Stimulated activated CD4-positive, alpha-beta T cell treated with anti-CD3 and anti-CD28 coated beads, Interleukin-15, amount 100 ng/mL, for 48 hours (primary cell): ENCODE measurements at places on chromosomes 13 and 19.

DNA sequence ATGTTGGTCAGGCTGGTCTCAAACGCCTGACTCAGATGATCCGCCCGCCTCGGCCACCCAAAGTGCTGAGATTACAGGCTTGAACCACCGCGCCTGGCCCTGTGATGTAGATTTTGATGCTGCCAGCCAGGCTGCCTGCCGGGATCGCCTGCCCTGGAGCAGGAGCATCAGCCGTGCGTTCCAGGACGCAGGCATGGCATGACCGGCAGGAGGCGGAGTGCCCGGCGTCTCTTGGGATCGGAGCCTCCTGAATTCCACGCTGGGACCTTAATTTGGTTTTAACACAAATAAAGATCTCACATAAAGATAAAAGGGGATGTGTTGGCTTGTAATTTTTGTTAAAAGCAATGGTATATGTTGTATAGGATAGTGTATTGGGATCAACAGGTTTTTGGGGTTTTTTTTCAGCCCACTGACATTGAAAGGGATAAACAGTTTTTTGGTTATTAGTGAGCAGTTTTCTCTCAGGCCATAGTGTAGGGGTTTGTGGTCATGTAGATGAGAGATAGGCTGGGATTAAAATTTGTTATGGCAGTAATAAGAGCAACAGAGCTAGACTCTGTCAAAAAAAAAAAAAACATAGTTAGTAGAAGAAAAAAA is 1406.4 kb downstream of the UQCRFS1 start:
- no peak for DNase-seq

DNA sequence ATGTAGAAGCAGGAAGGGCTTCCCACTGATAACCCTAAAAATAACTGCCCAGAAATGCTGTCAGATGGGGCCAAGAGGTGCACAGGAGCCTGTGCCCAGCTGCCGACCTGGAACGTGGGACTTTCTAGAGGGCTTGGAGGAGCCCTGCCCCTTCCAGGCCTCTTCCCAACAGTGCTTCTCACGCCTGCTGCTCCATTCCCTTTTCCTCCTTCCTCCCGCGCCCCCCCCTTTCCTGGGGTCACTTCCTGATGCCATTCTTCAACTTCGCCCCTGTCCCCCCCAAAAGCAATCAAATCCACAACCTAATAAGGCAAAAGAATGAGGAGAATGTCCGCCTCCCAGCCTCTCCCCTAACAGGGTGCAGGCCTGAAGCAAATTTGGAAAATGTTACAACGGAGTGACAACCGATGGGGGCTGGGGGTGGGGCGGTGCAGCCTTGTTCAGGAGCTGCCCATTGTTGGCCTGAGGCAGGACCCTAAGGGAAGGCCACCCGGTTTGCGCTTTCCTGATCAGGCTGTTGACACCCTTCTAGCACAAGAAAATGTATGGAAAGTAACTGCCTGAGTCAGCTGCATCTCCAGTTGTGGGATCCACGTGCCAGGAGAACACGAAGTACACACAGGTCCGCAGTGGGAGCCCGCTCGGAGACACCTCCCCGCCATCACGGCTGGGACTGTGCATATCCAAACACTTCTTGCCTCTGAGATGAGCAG is 18.7 kb downstream of the ACTN4 start:
- DNase-seq = no peak

GRCh38 chr19:10800488-10800887 is 35.5 kb downstream of the TMED1 start:
- DNase-seq = no peak

- DNase-seq = no peak
Measured at GRCh38 chr13:25881136-25881926, 170.5 kb downstream of the SHISA2 start.

DNA sequence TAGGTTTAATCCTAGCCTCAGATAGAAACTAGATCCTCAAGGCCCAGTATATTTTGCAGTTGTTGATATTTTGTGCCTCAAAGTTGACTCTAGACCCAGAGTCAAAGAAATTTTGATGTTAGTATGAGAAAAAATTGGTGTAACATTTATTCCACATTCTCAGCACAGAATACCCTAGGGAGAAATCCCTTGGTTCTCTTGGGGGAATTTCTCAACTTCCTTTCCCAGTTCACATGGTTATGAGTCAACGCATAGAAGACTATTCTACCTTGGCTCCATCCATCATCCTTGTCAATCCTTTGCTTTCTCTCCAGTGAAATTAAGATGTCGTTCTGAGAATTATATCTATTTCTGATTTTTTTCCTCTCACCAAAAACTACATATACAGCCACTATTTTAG is 145.3 kb downstream of the POSTN start:
- no peak for DNase-seq

DNA sequence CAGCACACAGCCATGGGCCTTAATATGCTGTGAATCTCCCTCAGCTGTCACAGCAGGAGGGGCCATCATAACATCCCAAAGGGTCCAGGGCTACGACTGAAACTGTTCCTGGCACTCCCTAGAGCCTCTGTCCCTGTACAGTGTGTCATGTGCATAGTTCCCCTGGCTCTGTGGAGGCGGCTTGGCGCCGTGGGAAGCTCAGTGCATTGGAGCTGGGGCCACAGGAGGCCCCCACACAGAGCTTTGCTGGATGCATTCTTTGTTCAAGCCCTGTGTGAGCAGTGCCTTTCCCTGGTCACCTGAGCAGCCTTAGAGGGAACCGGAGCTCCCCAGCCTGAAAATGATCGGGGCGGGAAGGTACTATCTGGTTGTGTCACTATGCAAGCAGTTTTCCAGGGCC is 21.4 kb downstream of the UBXN6 start:
- no peak for DNase-seq
